ENCODE measurements at places on chromosomes 16 and 17. TPM values are rescaled to one million over a fixed set of nuclear protein-coding genes. Genes with fewer than 3 reads are reported as not detected.

Gene PABPN1L
- total RNA-seq: not detected

Gene ABCA10
- not detected for total RNA-seq

Gene NPIPA5
- 16.4 TPM for total RNA-seq

Gene ABCC11
- not detected for total RNA-seq

Gene DNAH17
- not detected for total RNA-seq

Gene CES5A
- not detected for total RNA-seq

Gene FCSK
- 7.9 TPM for total RNA-seq

Gene NUDT7
- 6.0 TPM for total RNA-seq

Gene ALDOC
- total RNA-seq: 213 TPM

Gene HLF
- total RNA-seq: 0.16 TPM

Gene OR2C1
- total RNA-seq: not detected

Gene ERBB2
- 38.3 TPM for total RNA-seq

Gene HEXIM2
- 2.2 TPM for total RNA-seq

Gene NEK8
- total RNA-seq: 2.6 TPM

Gene ALKBH5
- total RNA-seq: 100 TPM

Gene HYDIN
- total RNA-seq: 0.16 TPM

Gene DNAH9
- not detected for total RNA-seq

Gene FMNL1
- 3.4 TPM for total RNA-seq

Gene ATF7IP2
- total RNA-seq: 0.90 TPM

Gene LGALS9
- under 0.01 TPM for total RNA-seq

Gene NDRG4
- total RNA-seq: 18.8 TPM

Gene MILR1
- total RNA-seq: 15.4 TPM

Gene SLC25A10
- 11.8 TPM for total RNA-seq

Gene MKS1
- 13.4 TPM for total RNA-seq

Gene CCL13
- total RNA-seq: not detected

Gene SLFN14
- total RNA-seq: not detected

Gene TBC1D3G
- total RNA-seq: not detected

Gene IRX5
- 0.72 TPM for total RNA-seq

Gene RMI2
- total RNA-seq: 3.4 TPM

Gene TK1
- total RNA-seq: 50.5 TPM

Gene TMC5
- total RNA-seq: not detected

Gene APPBP2
- total RNA-seq: 23.1 TPM

Gene DPEP3
- total RNA-seq: not detected

Gene SLC52A1
- 0.18 TPM for total RNA-seq

Gene KRTAP4-9
- total RNA-seq: not detected

Gene GAS2L2
- total RNA-seq: 0.18 TPM

Gene TMEM235
- not detected for total RNA-seq

Gene TOX3
- total RNA-seq: not detected

Gene SCNN1G
- not detected for total RNA-seq

Gene KRT17
- total RNA-seq: 0.65 TPM

Gene CDC27
- 41.5 TPM for total RNA-seq

Gene ADPRM
- total RNA-seq: 9.9 TPM

Measured in cardiac atrium fibroblast (primary cell).